ENCODE measurements at places on chromosomes 6 and 20.

GRCh38 chr6:131061751-131062119 lies 1.3 kb downstream of the EPB41L2 start:
- no peak for DNase-seq

DNA sequence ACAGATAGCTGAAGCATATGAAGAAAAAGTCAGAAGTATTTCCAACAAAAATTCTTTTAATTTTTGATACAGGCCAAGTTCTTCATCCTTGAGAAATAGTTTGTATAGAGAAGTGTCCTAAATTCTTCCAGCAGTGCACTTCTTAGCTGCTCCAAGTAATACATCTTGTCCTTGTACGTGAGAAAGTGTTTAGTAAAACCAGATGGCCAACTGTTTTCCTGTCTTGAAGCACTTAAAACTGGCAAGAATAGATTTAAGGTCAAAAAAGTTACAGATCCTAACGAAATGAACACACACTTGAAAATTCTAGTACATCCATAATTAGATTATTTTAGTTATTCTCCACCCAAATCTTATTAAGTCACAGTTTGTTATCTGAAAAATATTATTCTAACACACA lies 52.2 kb upstream of the HSF2 start:
- no peak for DNase-seq

- DNase-seq = no peak
These were observed 90.4 kb downstream of the CEP162 start for GRCh38 chr6:84137051-84137375.

GRCh38 chr20:46875059-46875458 lies 19.6 kb upstream of the EYA2 start:
- no peak for DNase-seq

DNA sequence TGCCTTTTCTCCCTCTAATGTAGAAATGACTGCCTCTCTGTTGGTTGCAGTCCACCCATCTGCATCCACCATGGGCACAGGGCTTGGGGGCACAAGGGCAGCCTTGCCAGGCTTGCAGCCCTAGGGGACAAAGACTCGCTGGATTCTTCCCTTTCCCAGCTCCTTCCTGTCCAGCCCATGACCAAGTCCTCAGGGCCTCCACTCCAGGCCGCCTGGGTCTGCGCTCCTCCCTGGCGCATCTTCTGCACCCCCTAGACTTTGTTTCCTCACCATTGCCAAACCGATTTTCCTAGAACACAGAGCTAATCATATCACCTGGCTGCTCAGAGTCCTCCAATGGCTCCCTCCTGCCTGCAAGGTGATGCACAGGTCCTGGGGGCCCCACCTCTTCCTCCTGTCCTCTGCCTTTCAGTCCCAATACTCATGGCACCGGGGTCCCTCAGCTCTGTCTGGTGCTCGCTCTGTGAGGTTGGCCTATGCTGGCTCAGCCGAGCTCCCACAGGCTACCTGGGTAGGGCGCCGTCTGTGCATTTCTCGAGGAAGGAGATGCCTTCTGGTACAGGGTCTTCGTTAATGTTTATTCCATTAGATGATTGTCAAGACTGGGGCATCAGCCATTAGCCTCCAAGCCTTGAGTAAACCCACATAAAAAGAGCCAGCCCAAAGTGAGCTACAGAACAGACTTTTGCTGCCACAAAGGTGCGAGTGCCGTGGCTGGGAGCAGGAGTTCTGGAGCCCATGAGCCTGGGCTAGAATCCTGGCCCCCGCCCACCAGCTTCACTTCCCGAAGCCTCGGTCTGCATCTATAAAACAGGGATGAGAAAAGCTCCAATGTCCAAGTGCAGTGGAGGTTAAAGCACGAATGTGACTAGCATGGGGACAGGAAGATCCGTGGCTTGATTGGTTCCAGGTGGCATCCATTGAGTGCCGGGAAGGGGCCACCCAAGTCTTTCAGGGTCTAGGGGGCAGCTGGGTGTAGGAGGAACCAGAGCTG lies 17.7 kb downstream of the PSMG4 start:
- no peak for DNase-seq

DNA sequence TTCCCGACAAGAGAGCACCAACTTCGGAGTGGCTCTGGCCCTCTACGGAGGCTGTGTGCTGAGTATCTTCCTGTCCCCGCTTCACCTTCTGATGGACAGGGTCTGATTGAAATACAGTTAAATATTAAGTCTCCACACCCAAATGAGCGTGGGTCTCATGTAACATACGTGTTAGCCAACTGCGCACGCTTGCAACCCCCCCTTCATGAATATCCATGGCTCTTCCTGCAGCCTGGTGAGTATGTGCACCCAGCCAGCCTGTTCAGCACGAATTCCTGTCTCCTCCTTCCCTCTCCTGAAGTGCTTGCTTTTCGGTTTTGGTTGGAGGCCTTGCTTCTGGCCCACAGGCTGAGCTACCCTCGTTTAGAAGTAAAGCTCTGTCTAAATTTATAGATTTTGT lies 102.9 kb upstream of the FRMD1 start:
- no peak for DNase-seq

- no peak for DNase-seq
These were observed 249.1 kb upstream of the TSHZ2 start for GRCh38 chr20:52722926-52723688.

GRCh38 chr20:46544576-46544975 lies 5.9 kb downstream of the OCSTAMP start:
- no peak for DNase-seq

DNA sequence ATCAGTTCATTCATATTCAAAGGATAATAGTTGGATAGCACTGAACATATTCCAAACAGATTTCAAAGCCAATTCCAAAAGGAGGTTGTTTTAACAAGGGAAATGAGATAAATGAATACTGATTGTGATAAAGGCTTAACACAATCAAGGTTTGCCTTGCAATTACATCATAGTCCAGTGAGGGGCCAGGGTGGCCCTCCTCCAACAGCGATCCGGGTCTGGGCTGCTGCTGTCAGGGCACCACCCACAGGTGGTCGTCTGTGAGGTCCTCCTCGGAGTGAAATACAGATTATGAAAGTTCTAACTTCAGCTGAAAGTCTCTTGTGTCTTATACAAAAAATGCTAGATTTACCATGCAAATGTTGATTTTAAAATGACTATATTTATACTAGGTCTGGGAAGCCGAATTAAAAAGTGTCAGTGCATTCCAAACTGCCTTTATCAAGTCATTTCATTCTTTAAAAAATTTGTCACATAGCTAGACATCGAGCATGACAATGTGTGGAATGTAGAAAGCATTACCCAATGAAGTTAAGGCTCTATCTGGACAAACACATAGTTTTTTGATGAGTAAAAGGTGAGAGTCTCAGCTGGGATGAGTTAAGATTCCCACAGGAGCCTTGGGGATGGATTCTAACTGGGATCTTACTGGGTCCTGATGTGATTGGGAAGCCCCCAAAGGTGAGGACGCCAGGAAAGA lies 65.9 kb upstream of the SLC22A23 start:
- no peak for DNase-seq

- no peak for DNase-seq
These were observed 83.3 kb downstream of the TAF4 start for GRCh38 chr20:61982191-61982950.

GRCh38 chr20:618980-619379 lies 8.9 kb upstream of the TCF15 start:
- no peak for DNase-seq

GRCh38 chr6:48069280-48069679 lies 41.7 kb downstream of the PTCHD4 start:
- no peak for DNase-seq

DNA sequence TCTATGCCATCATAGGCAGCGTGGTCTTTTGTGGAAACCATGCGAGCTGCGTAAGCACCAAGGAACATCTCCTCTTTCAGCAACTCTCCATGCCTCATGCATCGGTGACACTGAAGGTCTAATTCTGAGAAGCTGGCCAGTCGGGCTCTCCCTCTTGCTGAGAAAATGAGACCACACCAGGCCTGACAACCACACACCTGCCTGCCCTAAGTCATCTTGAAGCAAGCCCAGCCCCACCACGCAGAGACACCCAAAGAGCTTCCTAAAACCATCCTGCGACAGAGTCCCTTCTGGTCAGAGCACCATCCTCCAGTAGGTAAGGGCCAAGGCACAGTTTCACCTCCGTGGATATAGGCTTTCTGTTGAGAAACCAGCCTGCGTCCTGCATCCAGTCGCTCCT lies 26.6 kb downstream of the PREX1 start:
- DNase-seq = no peak

- DNase-seq = no peak
These were observed 505.3 kb upstream of the JAG1 start for GRCh38 chr20:11178946-11179654.

DNA sequence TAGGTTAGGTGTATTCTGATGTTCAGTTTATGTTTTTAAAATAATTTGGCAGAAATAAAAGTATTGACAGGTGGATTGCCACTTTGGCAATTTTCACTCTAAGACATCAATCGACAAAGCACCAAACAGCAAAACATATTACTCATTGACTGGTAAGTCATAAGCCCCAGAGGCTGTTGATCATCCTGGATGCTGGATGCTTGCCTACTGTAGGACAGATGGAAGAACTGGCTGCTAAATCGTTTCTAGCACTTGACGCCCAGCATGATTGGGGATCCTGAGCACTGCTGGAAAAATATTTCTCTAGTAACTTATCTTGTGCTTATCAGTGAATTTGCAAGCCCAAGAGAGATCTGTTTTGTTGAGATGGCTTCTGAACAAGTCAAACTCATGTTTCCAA lies 1001.9 kb upstream of the FLRT3 start:
- no peak for DNase-seq

GRCh38 chr20:56810141-56810540 lies 181.0 kb downstream of the TFAP2C start:
- DNase-seq = no peak

DNA sequence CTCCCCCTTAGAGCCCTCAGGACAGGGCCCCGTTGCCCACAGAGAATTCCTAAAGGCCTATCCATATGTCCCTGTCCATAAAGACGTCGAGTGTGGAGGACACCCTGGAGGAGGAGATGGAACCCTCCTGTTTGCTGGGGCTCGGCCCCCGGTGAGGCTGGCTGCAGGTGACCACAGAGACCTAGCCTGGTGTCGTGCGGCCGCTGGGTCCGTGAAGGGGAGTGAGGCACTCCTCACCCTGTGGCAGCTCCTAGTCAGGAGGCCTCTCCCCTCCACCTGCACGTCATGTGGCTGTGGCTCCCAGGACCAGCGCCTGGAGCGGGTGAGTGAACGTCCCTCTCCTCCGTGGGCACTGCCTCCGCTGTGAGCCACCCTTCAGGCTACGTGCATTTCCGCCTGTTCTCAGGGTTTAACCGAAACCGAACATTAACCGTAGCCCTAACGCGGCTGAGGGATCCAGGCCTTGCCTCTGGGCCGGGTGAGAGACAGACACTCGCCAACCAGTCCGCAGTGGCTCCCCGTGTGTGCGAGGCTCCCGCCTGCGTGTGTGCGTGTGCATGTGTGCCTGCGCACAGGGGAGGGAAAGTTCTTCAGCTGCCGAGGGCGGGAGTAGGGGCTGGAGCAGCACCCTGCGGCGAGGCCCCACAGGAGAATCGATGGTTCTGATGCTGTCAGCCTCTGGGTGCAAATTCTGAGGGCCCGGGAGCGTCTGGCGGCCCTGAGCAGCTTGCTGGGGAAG lies 5.9 kb upstream of the TCEA2 start:
- no peak for DNase-seq

GRCh38 chr20:24465730-24466129 lies 3.7 kb upstream of the SYNDIG1 start:
- no peak for DNase-seq

DNA sequence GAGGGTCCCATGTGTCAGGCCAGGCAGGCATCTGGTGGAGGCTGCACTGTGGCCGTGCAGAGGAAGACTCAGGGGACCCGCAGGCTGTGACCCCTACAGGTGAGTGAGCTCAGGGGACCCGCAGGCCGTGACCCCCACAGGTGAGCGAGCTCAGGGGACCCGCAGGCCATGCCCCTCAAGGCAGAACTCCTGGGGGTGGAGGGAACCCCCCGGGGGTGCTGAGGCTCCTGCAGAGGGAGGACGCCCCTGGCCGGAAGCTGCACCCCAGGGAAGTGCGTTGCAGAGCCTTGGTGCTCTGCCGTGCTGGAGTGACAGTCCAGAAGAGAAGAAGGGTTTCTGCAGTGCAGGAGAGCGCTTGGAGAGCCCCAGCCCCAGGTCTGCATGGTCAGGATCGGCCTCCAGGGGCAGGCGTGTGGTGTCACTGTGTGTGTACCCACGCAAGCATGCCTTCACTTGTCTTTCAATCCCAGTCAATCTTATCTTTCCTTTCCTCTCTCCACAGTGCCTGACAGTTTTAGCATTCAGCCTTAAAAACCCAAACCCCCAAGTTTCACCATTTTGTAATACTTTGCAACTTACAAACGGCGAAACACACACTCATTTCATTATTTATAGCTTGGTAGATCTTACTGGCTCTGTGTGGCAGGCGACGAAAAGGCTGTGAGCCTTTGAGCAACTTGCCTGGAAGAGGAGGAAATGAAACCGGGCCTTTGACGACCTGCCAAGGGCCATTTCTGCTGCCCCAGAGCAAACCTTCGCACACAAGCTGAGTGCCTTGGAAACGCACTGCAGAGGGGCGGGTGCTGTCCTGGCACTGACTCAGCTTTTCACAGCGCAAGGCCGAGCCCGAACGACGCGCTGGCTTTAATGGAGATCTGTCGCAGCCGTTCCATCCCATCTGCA lies 101.4 kb upstream of the AGPAT4 start:
- no peak for DNase-seq

DNA sequence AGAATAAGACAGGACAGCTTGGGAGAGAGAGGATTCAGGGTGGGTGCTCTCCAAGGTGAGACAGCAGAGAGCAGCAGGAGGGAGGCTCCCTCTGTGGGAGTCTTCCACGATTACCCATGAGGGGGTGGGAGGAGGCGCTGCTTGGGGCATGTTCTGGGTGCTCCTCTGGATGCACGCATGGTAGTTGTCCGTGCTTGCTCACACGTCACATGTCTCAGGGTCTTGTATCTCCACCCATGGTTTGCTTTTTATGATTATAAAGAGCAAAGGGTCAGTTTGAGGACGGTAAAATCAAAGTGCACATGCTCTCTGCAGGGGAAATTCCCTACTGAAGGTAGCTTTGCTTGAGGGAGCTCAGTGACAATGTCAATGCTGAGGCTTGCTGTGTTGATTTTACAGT lies 338.4 kb downstream of the THBS2 start:
- DNase-seq = no peak

- DNase-seq = no peak
These were observed 17.4 kb upstream of the PRDM13 start for GRCh38 chr6:99589290-99589672.

GRCh38 chr6:124797224-124797623 lies 165.0 kb upstream of the RNF217 start:
- DNase-seq = no peak

DNA sequence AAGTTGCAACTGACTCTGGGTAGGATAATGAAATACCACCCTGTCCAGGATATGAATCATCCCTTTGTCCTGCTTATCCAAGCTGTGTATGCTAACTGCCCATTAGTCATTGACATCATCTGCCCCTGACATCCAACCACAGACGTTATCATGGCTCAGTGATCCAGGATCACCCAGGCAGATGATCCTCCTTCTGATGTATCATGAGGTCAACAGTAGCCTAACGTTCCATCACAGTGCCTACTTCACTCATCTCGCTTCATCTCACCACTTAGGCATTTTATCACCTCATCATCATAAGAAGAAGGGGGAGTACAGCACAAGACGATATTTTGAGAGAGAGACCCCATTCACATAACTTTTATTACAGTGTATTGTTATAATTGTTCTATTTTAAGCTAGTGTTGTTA lies 13.4 kb upstream of the BTN3A2 start:
- no peak for DNase-seq
